ENCODE measurements at places on chromosomes 2 and 18. TPM values are rescaled to one million over a fixed set of nuclear protein-coding genes. Genes with fewer than 3 reads are reported as not detected.

- DNase-seq: no peak
These were observed 1806.1 kb upstream of the PIK3C3 start for GRCh38 chr18:40148960-40149359.

- DNase-seq: no peak
These were observed 67.5 kb downstream of the EVA1A start for GRCh38 chr2:75493230-75493629.

DNA sequence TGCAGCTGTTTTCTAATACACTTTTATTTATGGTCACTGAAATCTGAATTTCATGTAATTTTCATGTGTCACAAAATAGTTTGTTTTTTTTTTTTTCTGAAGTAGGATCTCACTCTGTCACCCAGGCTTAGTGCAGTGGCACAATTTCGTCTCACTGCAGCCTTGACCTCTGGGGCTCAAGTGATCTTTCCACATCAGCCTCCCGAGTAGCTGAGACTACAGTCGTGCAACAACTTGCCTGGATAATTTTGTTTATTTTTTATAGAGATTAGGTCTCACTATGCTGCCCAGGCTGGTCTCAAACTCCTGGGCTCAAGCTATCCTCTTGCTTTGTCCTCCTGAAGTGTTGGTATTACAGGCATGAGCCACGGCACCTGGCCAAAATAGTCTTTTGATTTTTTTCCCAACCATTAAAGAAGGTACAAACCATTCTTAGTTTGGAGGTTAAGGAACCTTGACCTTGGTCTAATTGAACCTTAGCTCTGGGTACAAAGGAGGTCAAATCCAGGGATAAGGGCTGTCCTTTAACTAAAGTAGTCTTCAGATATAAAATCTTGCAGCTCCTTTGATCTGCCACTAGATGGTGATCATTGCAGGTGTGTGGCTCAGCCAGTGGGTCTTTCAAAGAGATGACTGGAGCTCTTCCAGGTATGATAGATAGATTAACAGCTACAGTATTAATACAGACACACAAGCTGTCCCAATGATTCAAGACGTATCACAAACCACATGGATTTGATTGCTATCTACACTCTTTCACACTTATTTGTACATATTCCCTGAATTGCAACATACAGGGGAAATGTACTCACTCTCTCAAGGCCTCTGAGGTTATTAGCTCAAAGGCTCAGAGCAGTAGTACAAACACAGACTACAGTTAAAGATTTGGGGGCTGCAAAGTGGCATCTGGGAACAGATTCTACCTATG, 4.7 kb upstream of the KRCC1 start:
- DNase-seq: peak; percentile 37

DNA sequence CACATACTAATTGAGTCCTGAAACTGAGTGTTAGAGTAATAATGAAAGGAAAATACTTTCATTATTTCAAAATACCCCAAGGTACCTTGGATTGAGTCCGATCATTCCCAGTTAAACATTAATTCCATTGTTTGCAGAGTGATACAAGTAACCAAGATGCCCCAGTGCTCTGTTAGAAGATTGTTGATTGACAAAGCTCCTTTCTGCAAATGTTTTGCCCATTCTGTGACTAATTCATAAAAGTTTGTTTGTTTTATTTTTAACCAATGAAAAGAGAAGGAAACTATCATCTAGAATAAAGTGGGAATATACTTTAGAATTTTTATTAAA, 124.0 kb downstream of the GULP1 start:
- no peak for DNase-seq

DNA sequence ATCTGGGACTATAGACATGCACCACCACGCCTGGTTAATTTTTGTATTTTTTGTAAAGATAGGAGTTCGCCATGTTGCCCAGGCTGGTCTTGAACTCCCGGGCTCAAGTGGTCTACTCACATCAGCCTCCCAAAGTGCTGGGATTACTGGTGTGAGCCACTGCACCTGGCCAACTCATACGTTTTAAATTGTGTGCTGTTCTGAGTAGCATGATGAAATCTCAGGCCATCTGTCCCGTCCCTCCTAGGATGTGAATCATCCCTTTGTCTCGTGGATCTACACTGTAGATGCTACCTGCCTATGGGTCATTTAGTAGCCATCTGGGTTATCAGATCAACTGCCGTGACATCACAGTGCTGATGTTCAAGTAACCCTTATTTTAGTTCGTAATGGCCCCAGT, 38.5 kb upstream of the RMP24 start:
- DNase-seq: no peak

DNA sequence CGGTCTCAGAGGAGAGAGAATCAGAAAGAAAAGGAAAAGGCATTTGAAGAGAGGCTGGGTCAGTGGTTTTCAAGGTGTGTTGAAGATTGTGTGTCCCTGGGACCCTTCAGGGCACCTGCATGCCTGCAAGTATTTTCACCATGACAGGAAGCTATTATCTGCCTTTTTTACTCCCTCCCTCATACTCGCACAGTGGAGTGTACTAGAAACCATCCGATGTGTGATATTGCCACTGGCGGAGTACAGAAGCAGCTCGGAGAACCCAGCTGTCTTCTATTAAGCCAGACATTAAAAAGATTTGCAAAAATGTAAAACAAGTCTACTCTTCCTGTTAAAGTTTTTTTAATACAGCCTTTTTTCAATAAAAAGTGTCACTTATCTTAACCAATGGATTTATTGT, 33.7 kb upstream of the RFX8 start:
- no peak for DNase-seq

GRCh38 chr18:34049511-34049910, 175.2 kb downstream of the NOL4 start:
- DNase-seq: no peak

GRCh38 chr2:240466579-240467148, 31.2 kb downstream of the GPC1 start:
- no peak for DNase-seq

DNA sequence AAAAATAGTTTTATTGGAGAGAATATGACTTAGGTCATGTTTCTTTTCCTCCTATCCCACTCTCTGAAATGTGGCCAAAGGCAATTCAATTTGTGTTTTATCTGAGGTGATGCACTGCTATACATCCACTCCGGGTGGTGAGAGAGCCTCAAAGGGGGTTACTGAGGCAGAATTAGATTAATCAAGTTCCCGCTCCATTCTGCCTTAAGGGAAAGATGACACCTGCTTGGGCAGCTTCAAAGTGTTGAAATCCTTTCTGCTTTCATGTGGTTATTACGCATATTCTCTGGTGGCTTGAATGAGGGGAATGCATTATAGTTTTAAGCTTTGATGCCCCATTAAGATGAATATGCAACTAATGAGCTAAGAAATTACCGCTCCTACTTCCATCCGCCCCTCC, 213.0 kb upstream of the TMEFF2 start:
- no peak for DNase-seq

- DNase-seq: no peak
These were observed 30.7 kb upstream of the CD302 start for GRCh38 chr2:159828738-159829137.

DNA sequence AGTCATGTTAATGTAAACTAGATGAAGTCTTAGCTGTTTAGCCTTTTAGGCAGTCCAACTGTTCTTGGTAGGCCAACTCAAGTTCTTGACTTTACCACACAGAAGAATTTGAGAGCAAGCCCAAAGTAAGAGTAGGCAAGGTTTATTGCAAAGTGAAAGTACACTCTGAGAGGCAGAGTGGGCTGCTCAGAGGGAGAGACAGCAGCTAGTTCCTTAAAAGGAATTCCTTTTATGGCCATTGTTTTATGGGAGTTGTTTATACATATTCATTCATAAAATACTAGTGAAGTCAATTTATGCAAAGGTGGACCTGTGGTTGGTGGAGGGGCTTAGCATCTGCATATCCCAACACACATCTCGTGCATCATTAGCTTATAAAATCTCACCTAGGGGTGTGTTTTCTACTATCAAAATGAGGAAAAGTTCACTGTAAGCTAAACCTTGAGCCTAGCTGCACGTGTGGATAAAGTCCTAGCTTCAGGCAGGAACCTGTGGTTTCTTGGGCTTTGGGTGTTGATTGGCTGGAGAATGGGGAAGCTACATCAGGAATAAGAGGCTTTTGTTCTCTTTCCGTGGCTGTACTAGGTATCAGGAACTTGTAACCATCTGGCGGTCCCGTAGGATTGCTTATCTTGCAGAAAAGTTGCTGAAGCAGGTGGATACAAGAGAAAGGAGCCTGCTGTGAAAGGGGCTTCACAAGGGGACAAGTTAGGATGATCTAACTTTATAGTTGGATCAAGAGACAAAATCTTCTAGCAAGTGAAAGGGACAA, 110.4 kb upstream of the GULP1 start:
- no peak for DNase-seq

DNA sequence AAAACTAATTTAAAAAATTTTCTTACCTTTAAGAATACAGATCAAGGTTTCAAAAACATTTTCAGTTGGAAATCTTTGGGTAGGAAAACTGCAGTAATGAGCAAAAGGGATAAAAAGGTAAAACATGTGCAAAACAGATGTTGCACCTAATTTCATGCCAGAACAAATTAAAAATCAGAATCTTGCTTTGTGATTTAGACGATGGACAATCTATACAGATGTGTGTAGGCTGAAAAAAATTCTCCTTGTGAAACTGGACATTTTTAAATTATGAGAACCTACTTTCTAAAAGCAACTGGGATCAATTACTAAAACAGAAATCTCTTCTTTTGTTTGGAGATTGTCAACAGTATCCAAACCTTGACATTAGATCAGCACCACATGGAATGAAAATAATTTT, 183.2 kb upstream of the ITGA4 start:
- DNase-seq: no peak

GRCh38 chr2:18531194-18531593, 29.3 kb downstream of the RDH14 start:
- DNase-seq: no peak

GRCh38 chr2:234682492-234683228, 185.8 kb upstream of the ARL4C start:
- DNase-seq: no peak

DNA sequence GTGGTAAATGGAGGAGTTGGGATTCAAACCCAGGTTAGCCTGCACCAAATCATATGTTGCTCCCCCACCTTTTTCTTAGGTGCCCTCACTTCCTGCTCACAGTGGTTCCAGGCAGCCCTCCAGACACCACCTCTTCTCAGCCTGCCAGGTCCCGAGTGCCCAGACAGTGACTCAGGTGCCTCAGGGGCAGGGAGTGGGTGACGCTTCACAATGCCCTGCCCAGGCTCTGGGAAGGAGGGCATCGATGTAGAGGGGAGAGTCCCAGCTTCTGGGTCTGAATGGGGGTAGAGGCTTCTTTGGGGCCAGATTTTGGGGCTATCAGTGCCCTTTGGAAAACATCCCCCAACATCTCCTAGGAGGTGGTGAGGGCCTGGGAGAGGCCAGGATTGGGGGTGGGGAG, 5.2 kb upstream of the DNAJB2 start:
- DNase-seq: no peak

- no peak for DNase-seq
These were observed 38.7 kb upstream of the SERTAD2 start for GRCh38 chr2:64692401-64692800.

DNA sequence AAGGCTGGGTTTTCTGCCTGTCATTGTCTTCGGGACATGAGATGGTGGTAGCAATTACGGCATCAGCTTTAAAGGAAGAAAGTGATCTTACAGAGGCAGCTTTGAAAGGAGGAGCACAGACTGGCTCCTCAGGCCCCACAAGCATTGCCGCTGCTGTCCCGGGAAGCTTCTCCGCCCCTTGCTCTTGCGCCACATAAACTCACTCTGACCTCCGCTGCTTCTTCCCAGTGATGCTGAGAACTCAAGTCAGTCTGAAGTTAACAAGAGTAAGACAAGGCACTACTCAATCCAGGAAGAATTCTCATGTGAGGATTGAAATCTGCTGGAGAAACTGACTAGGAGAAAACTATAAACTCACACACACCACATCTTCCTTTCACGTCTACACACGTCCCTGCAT, 112.4 kb upstream of the RIOK3 start:
- DNase-seq: no peak

GRCh38 chr2:101047075-101047766, 45.1 kb downstream of the RPL31 start:
- no peak for DNase-seq

GRCh38 chr2:38213619-38214167, 137.7 kb upstream of the CYP1B1 start:
- DNase-seq: no peak

DNA sequence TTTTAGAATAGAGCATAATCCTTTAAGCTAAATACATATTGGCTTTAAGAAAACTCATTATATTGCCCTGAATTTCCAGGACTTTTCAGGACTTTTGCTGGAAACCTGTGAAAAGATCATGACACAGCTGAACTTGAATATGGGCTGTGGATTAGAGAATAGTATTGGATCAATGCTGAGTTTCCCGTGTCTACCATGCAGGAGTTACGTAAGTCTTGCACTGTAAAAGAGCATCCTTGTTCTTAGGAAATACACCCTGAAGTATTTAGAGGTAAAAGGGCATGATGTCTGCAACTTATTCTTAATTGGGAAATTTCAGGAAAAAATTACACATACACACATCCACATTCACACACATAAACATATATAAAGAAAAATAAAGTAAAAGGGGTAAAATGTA, 82.1 kb downstream of the ZFP36L2 start:
- DNase-seq: no peak

The PLGLB2 gene
- total RNA-seq: not detected

The GULP1 gene
- not detected for total RNA-seq

The SMYD1 gene
- total RNA-seq: not detected

The UGT1A3 gene
- not detected for total RNA-seq

The MSH6 gene
- 145 TPM for total RNA-seq

The TUBA3E gene
- not detected for total RNA-seq

The MC2R gene
- total RNA-seq: not detected

The PTPN4 gene
- 34.4 TPM for total RNA-seq

The RFTN2 gene
- total RNA-seq: not detected

The CRYGC gene
- not detected for total RNA-seq

The MOB4 gene
- total RNA-seq: 15.1 TPM

The ABCG8 gene
- total RNA-seq: not detected

The MREG gene
- total RNA-seq: 8.0 TPM
